Activated naive CD8-positive, alpha-beta T cell treated with anti-CD3 and anti-CD28 coated beads, Interleukin-2, amount 10 ng/mL, durations not matched to agents 7 days and 5 days (primary cell): ENCODE measurements at places on chromosomes 3 and 15.

- DNase-seq, result no peak
- peaks cover 6% of the 10 kb centered on the region for H3K27me3 ChIP-seq
- no peak within 1 kb of the TSS for H3K4me3 ChIP-seq
- no peak within 1 kb of the TSS for H3K27ac ChIP-seq
Observed at GRCh38 chr3:8733332-8734094, at the start of gene CAV3. Gene CAV3, plus strand, starts transcription at chr3:8733802. Its CDS starts 75 bp downstream, at chr3:8733877.

DNA sequence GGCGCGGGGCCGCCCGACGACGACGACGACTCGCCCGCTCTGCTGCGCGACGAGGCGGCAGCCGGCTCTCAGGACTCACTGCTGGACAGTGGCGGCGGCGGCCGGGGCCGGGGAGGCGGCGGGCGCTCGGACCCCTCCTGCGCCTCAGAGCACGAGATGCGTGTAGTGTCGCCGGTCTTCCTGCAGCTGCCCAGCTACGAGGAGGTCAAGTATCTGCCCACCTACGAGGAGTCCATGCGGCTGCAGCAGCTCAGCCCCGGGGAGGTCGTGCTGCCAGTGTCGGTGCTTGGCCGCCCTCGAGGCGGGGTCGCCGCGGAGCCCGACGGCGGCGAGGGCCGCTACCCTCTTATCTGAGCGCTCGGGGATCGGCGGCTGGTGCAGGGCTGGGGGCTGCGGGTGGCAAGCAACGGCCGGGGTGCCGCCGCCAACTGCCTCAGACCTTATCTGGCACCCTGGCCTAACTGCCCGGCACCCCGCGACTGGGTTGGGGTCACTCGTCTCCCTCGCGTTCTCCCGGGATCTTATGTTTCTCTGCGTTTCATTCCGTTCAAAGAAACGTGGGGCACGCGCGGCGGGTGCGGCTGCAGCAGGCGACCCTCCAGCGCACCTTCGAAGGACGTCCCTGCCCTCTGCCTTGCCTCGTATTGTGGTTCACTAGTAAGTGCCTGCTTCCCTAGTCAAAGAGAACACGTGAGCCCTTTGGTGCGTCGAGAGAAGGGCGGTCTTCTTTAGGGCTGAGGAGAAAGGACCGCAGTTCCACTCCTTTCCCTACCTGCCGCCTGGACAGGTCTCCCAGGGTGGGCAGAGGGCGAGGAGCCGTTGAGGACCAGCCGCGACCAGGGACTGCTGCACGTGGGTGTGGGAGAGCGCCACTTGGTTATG, 1.0 kb downstream of the C3orf80 start:
- H3K36me3 ChIP-seq, result no peaks in the 10 kb centered on the region
- H3K27ac ChIP-seq, result no peak overlapping the region
- H3K4me3 ChIP-seq, result peak overlapping the region; percentile 81
- DNase-seq, result no peak
- H3K4me1 ChIP-seq, result peaks cover 10% of the 10 kb centered on the region

DNA sequence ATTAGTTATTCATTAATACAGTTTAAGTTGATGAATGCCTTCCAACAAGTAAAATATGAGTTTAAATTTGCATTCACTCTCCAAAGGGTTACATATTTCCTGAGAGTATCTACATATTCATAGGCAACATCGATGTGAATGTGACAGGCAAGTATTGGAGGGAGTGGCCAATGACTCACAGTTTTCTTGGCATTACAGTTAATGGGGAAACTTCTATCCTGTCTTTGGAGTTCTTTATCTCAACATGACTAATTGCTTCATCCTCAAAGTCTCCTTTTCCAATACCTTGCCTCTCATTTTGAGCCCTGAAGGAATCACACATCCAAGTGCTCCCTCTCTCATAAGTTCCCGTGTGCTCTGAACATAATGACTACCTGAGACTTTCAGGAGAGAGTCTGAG, 439.7 kb upstream of the FRG2C start:
- H3K27me3 ChIP-seq, result no peaks in the 10 kb centered on the region
- no peaks in the 10 kb centered on the region for H3K36me3 ChIP-seq
- H3K4me3 ChIP-seq, result no peak overlapping the region
- no peak overlapping the region for H3K27ac ChIP-seq
- no peaks in the 10 kb centered on the region for H3K4me1 ChIP-seq

DNA sequence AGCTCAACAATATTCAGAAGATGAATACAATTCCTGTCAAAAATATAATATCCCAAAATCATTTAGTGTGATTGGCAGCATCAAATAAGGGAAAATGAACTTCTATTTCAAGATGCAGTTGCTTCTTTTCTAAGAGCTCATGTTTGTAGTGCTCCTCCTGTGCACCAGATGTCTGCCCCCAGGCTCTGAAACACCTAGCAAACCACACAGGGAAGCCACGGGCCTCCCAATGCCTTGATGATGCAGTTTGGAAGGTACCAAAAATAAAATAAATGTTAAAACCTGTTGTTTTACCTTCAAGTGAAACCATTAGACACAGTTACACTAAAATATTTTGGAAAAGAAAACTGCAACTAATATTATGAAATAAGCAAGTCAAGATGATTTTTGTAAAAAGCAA, 22.2 kb downstream of the CFAP20DC start:
- H3K4me3 ChIP-seq, result no peak overlapping the region
- no peaks in the 10 kb centered on the region for H3K36me3 ChIP-seq
- H3K27ac ChIP-seq, result no peak overlapping the region
- H3K4me1 ChIP-seq, result peaks cover 5% of the 10 kb centered on the region
- peaks cover 23% of the 10 kb centered on the region for H3K27me3 ChIP-seq

DNA sequence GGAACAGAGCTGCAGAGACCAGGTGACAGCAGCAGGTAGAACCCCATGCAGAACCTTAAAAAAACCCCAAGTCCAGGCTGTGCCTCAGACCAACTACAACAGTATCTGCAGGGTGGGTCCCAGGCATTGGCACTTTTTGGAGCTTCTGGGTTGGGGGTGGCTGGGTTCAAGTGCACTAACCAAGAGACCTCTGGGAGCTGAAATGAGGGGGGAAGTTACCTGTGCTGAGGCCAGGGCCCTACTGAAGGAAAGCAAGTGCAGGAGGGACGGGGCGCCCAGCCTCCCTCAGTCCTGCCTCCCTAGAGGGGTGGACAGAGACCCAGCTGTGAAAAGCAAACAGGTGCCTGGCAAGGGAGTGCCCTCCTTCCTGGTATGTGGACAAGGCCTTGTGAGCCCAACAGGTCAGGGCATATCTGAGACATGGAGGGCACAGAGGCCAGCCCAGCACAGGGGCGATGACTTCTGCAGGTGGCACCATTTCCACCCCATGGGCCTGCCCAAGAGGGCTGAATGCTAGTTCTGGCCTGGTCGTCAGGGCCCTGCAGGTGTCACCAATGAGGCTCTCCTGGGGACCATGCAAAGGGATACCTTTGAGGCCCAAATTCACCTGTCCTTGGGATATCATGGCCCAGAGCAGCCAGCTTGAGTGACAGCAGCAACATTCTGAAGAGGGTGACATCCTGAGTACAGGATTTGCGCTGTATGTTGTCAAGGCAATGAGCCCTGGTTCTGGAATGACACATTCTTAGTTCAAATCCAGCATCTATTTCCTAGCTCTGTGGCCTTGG, 18.7 kb downstream of the CTSH start:
- no peaks in the 10 kb centered on the region for H3K27me3 ChIP-seq
- no peak overlapping the region for H3K27ac ChIP-seq
- no peak for DNase-seq
- H3K4me3 ChIP-seq, result no peak overlapping the region
- H3K36me3 ChIP-seq, result peaks cover 6% of the 10 kb centered on the region

GRCh38 chr3:170508839-170509238, 77.0 kb downstream of the SLC7A14 start:
- H3K4me3 ChIP-seq, result no peak overlapping the region
- no peak overlapping the region for H3K27ac ChIP-seq
- DNase-seq, result no peak
- H3K4me1 ChIP-seq, result no peaks in the 10 kb centered on the region
- H3K36me3 ChIP-seq, result no peaks in the 10 kb centered on the region

GRCh38 chr3:33360136-33360825, 79.9 kb downstream of the UBP1 start:
- no peak for DNase-seq
- no peaks in the 10 kb centered on the region for H3K36me3 ChIP-seq
- peaks cover 17% of the 10 kb centered on the region for H3K27me3 ChIP-seq
- no peaks in the 10 kb centered on the region for H3K4me1 ChIP-seq

DNA sequence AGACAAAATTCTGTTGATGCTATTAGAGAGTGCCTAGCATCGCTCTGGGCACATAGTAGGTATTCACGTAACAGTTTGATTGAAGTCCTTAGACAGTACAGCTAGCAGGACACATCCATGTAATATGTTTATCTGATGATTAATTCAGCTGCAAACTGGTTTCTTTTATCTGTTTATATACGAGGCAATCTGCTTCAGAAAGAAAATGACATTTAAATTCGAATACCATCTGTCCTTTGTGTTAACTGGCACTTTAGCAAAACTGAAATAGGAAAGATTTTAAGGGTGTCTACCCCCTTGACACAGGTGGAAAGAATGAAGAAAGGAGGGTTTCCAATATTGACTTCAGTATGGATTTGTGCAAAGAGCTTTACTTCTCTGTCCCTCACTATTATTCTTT, 192.5 kb downstream of the MFSD1 start:
- no peak overlapping the region for H3K27ac ChIP-seq
- no peak overlapping the region for H3K4me3 ChIP-seq
- no peaks in the 10 kb centered on the region for H3K36me3 ChIP-seq
- DNase-seq, result no peak
- no peaks in the 10 kb centered on the region for H3K4me1 ChIP-seq
- peaks cover 2% of the 10 kb centered on the region for H3K27me3 ChIP-seq

DNA sequence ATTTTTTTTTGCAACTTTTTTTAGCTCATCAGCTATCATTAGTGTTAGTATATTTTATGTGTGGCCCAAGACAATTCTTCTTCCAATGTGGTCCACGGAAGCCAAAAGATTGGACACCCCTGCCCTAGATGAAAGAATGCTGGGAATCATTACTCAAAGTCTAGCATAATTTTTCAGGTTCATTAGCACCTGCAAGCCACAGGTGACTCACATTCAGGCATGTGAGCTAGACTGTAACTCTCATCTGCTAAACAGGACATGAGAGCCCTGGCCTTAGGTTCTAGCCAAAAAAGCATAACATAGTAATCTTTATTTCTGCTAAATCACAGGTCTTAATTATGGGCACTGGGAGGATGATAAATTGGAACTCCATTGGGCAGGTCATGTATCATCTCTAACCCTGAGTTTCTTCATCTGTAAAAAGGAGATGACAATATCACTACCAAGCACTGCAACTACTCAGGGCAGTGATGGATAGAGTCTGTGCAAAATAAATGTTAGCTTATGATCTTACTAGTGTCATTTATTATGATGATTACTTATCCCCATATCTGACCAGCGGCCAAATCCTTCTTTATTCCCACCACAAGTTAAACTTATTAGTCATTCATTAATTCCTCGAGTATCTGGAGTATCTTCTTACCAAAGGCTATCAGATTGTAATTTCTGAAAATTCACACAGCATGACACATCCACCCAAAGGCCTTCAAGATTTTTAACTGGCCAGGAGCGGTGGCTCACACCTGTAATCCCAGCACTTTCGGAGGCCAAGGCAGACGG, 125.0 kb downstream of the PLD1 start:
- H3K27ac ChIP-seq, result no peak overlapping the region
- DNase-seq, result no peak
- H3K4me3 ChIP-seq, result no peak overlapping the region
- peaks cover 5% of the 10 kb centered on the region for H3K27me3 ChIP-seq

- no peaks in the 10 kb centered on the region for H3K27me3 ChIP-seq
- H3K36me3 ChIP-seq, result no peaks in the 10 kb centered on the region
- DNase-seq, result no peak
- H3K27ac ChIP-seq, result no peak overlapping the region
- no peaks in the 10 kb centered on the region for H3K4me1 ChIP-seq
Observed at GRCh38 chr3:78670746-78671145, 1097.1 kb downstream of the ROBO1 start.

DNA sequence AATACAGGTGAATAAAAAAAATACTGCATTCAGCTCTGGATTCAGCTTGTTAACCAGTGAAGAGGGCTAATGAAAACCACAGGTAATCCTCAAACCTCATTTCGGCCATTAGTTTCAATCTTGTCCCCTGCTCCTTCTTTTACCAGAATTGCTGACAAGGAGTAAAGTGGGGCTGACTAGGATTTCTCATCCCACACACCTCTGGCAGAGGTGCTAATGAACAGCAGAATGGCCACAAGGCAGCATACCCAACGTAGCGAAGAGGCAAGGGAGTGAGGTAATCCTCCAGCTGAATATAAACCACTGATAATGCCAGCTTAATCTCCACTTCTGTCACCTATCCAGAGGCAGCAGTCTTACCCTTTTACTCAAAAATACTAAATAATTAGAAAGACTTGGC, 248.8 kb upstream of the CDIN1 start:
- no peaks in the 10 kb centered on the region for H3K36me3 ChIP-seq
- H3K4me1 ChIP-seq, result no peaks in the 10 kb centered on the region
- DNase-seq, result no peak
- H3K27me3 ChIP-seq, result no peaks in the 10 kb centered on the region
- H3K4me3 ChIP-seq, result no peak overlapping the region
- no peak overlapping the region for H3K27ac ChIP-seq

- peaks cover 26% of the 10 kb centered on the region for H3K4me1 ChIP-seq
- H3K36me3 ChIP-seq, result peaks cover 13% of the 10 kb centered on the region
- DNase-seq, result no peak
- H3K4me3 ChIP-seq, result peak overlapping the region; percentile 96
- no peaks in the 10 kb centered on the region for H3K27me3 ChIP-seq
- peak overlapping the region; percentile 94 for H3K27ac ChIP-seq
Observed at GRCh38 chr3:101725890-101726275, 1.5 kb downstream of the CEP97 start.

DNA sequence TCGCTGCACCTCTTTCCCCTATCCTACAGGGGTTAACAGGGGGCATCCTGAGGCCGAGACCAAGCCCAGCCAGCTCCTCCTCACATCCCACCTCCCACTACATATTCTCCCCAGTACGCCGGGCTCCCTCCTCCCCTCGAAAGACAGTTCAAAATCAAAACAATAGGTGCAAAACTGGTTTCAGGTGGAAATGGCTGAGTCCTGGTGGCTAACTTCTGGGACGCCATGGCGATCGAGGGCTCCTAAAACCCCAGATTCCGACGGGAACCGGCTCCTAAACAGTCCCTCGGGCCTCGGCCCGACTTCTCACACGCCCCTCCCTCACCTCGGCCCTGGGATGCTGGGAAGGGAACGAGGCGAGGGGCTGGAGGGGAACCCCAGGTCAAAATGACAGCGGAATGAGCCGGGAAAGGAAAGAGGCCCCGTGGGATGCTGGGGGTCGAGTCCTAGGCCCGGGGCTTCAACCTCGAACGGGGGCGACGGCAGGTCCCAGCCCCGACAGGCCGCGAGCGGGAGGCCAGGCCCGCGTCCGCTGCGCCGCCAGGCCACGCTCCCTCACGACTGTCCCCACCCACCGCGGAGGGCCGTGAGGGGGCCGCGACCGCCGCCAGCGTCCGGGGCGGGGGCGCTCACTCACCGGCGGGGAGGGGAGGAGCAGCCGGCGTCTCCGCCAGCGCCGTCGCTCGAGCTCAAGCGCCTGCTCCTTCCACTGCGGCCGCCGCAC, 492 bp downstream of the TMCC1 start:
- H3K27me3 ChIP-seq, result no peaks in the 10 kb centered on the region
- peak overlapping the region; percentile 88 for H3K4me3 ChIP-seq
- H3K4me1 ChIP-seq, result peaks cover 23% of the 10 kb centered on the region
- no peak for DNase-seq
- peaks cover 5% of the 10 kb centered on the region for H3K36me3 ChIP-seq
